T-helper 2 cell (primary cell): ENCODE measurements at places on chromosomes 4 and X.

- no peak for DNase-seq
These were observed 10.8 kb downstream of the PSAPL1 start for GRCh38 chr4:7423801-7424552.

GRCh38 chr4:87321888-87322287 is 794 bp downstream of the HSD17B13 start:
- DNase-seq = no peak

DNA sequence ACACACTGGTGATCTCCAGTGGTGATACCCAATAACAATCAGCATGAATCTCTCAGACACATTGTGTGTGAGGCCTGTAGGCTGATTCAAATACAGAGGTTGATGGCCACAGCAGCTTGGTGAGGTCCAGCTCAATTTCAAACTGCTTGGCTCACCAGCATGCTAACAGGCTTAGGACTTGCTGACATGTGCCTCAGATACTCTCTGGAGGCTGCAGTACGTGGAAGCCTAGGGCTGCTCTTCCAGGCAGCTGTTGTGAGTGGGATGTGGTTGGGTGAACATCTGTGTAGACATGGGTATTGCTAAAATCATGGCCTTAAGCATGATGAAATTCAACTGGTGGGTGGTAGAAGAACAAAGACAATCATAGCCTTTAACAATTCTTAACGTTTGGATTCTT is 4.3 kb downstream of the CXCL9 start:
- DNase-seq = no peak

DNA sequence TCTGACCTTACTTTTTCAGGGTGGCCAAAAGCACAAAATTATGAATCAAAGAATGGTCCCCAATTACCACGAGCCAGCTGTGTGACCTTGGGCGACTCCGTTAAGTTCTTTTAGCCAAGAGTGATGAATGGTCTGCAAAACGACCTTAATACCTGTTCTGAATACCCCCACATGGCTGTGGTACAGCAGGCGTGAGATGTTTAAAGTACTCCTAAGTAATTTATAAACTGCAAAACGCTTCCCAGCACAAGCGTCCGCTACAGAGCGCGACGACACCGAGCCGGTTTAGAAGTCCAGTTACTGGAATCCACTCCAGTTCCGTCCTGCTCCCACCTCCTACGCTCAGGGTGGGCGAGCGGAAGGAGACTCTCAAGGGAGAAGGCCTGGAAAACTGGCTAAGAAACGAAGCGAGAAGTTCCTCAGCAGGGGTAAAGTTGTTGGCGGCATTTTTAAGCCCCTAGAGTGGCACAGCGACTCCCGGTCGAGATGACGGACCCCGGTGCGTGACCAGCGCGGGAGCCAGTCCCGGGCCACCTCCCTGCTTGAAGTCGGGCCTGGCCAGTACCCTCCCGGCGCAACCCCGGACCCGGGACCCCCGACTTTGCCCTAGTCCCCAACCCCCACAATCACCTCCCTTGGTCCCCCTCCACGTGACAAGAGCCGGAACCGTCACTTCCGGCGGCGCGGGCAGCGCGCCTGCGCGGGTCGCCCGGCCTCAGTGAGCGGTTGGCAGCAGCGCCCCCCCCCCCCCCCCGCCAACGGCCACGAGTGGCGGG is 659 bp upstream of the BMP2K start:
- DNase-seq = peak; percentile 92

- no peak for DNase-seq
These were observed 40.0 kb downstream of the HADH start for GRCh38 chr4:108029731-108030130.

DNA sequence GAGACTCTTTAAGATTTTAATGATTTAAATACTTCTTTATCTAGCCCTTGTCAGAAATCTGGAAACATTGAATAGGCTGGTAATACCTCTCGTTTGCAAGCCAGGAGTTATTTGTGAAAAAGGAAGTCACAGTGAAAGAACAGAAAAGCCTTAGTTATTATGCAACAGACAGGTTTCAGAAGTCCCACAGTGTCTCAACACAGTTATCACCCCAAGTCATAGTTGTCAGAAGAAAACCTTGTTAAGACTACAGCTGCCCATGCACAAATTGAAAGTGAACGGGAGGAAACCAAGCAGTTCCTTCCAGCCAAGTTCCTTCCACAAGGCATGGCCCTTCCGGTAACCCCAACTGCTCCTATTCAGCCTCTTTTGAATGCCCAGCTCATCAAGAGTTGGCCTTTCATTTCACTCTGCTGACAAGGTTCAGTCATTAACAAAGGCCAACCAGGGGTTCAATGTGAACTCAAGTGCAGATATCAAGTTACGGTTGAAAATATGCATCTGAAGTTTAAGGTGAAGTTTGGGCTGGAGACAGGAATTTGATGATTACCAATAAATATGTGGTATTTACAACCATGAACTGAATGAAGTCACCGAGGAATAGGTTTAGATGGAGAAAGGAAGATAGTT is 15.6 kb downstream of the ALPK1 start:
- DNase-seq = no peak

DNA sequence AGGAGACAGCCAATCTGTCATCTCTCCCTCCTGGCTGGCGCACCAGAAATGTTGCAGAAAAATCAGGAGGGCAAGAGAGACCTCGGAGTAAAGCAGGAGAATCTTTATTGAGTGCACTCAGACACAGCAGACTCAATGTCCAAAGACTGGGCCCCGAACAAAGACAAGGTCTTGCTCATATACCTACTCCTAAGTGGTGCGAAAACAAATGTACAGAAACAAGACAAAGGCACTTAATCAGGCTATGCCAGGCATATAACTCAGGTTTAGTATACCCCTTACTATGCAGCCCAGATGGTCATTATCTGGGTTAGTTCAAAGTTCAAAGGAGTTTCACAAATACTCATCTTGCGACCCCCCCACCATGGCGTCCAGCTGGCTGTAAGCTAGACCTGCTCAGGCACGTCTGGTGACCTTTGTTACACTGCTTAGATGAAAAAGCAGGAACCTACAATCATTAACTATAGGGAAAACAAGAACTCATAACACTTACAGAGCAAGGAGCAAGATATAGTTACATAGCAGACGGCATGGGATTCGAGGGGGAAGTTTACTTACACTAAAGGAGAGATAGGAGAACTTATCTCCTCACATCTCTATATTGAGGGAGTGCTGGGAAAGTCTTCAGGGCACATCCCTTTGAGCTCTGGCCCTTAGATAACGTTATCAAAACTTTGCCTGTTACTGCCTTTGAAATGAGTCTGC is 27.5 kb downstream of the SULT1E1 start:
- DNase-seq = no peak

DNA sequence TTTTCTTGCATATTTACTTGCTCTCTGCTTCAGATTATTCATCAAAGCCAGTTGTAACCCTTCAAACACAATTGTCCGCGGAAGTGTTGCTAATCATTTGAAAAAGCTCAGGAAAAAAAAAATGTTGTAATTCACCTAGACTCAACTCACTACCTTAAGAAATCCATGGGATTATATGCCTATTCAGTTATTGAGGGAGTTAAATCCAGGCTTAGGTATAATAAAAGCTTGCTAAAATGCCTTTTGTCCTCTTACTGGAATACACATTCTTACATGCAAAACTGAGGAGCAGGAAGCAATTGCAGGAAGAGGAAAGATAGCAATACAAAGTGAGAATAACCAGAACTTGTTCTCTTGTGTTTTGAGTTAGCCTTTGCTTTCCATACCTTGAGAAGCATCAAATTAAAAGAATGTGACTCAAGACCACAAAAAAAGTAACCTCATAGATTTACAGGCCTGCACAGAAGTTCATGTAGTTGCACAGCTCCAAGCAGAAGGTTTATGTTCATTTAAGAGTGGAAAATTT is 91.4 kb upstream of the FAM241A start:
- no peak for DNase-seq

DNA sequence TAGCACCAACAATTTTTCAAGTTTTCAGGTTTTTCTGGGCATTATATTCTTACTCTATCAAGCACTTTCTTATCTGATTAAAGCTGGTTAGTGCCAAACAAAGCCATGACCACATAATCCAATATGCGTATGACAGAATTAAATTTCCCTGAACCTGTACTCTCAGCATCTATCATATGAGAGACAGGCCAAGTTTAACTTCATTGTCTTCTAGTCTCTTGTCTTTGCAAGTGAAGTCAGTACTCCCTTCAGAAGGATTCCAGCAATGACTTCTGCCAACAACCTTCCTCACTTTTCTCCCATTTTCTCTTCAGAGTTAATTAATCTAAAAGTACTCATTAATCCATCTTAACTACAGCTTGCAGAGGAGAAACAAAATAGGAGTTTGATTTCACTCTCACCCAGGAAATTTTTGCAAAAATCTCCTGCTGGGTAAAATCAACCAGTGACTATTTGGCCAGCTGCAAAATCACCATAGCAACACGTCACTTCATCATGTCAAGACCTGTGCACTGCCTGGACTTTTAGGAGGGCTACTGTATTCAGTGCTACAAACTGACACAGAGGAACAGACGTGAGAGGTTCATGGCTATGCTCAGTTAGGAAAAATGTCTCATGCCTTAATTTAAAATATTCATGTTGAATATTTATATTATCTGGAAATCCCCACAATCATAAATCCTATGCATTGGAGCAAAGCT is 208.4 kb downstream of the ANTXR2 start:
- DNase-seq = no peak

- DNase-seq = no peak
These were observed 307.4 kb downstream of the RAB28 start for GRCh38 chr4:13176741-13177142.

- no peak for DNase-seq
These were observed 30.9 kb upstream of the HHIP start for GRCh38 chr4:144614850-144615585.

GRCh38 chrX:16138108-16138427 is 14.7 kb downstream of the GRPR start:
- no peak for DNase-seq

GRCh38 chr4:156378033-156378665 is 424.5 kb upstream of the CTSO start:
- no peak for DNase-seq

GRCh38 chr4:62548108-62548524 is 1348.0 kb downstream of the ADGRL3 start:
- no peak for DNase-seq

GRCh38 chr4:138445098-138445497 is 202.9 kb upstream of the SLC7A11 start:
- no peak for DNase-seq
